ENCODE measurements at places on chromosomes 5 and 9.

DNA sequence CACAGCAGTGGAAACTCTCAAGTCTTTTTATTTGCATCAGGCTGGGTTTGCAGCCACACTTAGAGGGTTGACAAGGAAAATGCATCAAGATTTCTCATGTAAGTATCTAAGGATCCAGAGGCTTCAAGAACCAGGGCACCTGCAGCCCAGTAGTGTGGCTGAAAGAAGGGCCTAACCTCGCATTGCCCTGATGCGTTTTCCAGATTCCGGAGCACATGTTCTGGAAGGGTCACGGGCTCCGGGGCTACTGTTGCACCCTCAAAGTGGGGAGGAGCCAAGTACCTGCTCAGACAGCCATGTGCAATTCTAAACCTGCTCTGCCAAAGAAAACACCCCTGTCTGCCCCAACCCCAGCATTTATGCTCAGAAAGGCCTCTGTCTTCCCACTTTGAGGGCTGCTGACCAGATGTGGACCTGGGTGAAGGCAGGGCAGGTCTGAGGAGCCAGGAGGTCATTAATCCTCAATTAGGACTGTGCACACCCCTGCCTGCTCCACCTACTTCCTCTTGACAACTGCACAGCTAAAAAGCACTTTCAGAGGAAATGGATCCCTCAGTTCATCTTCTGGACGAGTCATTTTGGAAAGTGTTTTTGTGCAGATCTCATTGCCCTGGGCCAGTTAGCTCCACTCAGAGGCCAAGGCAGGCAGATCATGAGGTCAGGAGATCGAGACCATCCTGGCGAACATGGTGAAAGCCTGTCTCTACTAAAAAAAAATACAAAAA is 110.7 kb downstream of the SAXO1 start:
- no peak for DNase-seq

DNA sequence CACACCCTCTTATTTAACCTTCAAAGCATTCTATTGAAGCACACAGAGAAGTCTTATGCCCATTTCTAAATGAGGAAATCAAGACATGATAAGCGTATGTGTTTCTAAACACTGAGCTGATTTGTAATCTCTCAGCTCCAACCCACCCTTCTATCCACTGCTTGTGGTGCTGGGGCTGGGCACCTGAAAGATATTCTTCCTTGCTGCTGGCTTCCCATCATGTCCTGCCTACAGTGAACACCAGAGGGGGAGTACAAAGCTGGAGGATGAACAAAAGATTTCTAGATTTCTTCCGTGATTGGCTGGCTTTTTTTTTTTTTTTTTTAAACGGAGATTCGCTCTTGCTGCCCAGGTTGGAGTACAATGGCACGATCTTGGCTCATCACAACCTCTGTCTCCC is 14.4 kb downstream of the ACTL7A start:
- DNase-seq: no peak

DNA sequence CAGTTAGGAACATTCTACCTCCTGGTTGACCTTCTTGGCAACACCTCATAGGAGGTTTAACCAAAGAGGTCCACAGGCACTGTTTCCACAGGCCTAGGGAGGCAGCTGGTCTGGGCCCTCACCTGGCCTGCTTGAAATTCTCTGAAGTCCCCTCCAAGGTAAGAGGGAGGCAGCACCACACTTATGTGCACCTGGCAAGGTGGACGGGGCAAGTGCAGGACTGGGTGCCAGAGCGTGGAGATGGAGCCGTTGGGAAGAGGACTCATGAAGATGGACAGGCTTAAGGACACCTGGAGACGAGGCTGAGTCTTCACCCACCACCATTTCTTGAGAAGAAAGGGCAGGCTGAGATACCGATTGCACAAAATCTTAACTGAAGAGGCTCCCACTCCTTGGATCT is 6.6 kb upstream of the BARHL1 start:
- DNase-seq: no peak

GRCh38 chr5:99054972-99055371 is 126.2 kb upstream of the CHD1 start:
- DNase-seq: no peak

- no peak for DNase-seq
Observed at GRCh38 chr9:86830356-86830755, 117.0 kb downstream of the GAS1 start.

DNA sequence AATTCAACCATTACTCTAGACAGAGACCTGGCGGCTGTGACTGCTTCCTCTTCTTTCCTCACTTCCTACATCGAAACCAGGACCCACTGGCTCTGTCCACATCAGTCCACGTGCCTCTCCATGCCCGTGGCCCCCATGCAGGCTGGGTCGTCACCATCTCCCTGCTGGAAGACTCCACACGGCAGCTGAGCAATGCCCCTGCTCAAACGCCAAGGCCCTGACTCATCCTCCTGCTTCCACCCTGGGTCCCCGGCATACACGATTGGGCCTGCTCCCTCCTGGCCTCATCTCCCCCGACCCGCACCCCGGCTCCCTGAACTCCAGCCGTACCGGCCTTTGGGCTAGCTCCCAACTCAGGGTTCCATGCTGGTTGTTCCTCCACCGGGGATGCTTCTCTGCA is 67.2 kb upstream of the IER5L start:
- DNase-seq: no peak

DNA sequence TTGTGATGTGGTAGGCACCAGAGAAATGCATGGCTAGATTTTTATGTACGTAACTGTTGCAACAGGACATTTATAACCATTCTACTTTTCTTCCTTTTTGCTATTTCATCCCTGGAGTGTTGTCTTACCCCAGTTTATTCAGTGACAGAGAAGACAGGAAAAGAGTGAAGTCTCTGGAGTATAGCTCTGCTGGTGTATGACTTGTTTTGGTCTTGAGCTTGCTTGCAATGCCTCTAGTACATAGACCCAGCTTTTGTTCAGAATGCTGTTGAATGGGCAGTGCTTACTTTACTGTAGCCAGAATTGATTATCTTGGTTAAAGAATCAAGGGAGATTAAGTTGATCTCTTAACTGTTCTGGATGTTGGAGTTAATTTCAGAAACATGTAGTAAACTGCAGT is 94.3 kb downstream of the PBX3 start:
- DNase-seq: no peak

GRCh38 chr9:20512636-20513035 is 109.7 kb downstream of the MLLT3 start:
- DNase-seq: no peak

- DNase-seq: no peak
Observed at GRCh38 chr9:37953775-37954437, 50.0 kb upstream of the SLC25A51 start.

GRCh38 chr5:141507387-141508091 is 18.7 kb downstream of the PCDHGC5 start:
- no peak for DNase-seq

- no peak for DNase-seq
Observed at GRCh38 chr9:91210318-91210717, 151.4 kb downstream of the AUH start.

DNA sequence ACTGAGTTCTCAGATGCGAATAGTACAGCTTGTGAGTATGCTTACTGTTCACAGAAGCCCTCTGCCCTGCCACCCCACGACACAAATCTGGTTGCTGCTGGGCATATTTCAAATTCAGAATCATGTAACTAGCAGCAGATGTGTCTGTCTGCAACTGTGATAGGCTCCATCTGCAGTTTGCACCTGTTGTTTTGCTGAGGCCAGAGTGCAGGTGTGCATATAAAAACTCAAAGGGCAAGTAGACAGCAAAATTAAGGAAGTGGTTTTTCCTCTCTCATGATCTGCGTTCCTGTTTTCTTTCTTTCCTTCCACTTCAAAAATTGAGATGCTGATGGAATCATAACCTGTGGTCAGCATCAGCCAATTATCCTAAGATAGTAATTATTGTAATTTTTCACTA is 1000.5 kb downstream of the PTPRD start:
- DNase-seq: peak; percentile 86

- no peak for DNase-seq
Observed at GRCh38 chr5:35939639-35940038, 1.2 kb upstream of the CAPSL start.

Measured in NCI-H2171 treated with DMSO at 0.1 percent for 48 hours (cell line).